ENCODE measurements at places on chromosomes 5 and 9. TPM values are rescaled to one million over a fixed set of nuclear protein-coding genes. Genes with fewer than 3 reads are reported as not detected.

SPINK7 gene
- not detected for total RNA-seq

WNT8A gene
- not detected for total RNA-seq

SMIM32 gene
- total RNA-seq, result not detected

KCNV2 gene
- total RNA-seq, result not detected
